ENCODE measurements at places on chromosomes 12 and 14. TPM values are rescaled to one million over a fixed set of nuclear protein-coding genes. Genes with fewer than 3 reads are reported as not detected.
A peak's percentile ranks its signal among the peaks of the same experiment; 100 is the strongest.

GRCh38 chr12:121883315-121883660 is 5.3 kb upstream of the PSMD9 start:
- no peak for DNase-seq

- DNase-seq, result no peak
Measured at GRCh38 chr12:45259675-45260074, 43.8 kb downstream of the ANO6 start.

GRCh38 chr12:79358716-79359300 is 332.0 kb downstream of the PAWR start:
- DNase-seq, result no peak

DNA sequence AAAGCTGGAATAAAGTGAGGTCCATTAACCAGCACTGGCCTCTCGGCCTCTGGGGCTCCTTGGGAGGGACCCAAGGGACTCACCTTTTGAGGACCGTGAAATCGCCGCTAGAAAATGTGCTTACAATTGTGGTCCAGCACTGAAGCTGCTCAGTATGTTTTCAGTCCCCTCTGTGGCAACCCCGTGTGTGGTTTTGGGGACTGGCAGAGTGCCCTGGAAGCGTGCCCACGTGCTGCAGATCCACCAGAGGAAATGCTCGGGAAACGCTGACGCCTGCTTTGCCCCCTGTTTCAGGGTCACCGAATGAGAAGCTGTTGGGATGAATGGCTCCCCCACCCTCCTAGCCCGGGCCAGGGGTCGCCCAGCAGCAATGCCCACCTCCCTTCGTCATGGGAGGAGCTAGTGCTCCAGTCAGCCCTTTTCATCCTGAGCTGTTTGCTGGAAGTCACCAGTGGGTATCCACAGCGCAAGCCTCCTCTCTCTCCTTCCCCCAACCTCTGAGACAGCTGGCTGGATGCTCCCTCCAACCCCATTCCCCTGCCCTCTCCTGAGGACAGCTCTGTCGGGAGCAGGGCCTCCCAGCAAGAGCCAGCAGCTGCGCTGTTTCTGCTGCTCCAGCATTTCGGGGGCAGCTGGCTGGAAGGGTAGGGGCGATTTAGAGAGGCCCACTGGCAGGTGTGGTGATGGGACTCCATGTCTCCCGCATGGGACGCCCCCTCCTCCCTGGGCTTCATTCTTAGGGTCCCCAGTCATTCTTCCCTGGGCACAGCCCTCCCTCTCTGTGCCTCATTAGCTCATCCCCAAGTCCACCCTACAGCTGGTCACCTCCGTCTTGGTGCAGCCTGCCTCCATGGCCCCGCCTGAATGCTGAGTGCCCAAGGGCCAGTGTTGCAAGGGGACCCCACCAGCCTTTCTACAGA is 33.2 kb upstream of the PPP1R13B start:
- DNase-seq, result no peak

DNA sequence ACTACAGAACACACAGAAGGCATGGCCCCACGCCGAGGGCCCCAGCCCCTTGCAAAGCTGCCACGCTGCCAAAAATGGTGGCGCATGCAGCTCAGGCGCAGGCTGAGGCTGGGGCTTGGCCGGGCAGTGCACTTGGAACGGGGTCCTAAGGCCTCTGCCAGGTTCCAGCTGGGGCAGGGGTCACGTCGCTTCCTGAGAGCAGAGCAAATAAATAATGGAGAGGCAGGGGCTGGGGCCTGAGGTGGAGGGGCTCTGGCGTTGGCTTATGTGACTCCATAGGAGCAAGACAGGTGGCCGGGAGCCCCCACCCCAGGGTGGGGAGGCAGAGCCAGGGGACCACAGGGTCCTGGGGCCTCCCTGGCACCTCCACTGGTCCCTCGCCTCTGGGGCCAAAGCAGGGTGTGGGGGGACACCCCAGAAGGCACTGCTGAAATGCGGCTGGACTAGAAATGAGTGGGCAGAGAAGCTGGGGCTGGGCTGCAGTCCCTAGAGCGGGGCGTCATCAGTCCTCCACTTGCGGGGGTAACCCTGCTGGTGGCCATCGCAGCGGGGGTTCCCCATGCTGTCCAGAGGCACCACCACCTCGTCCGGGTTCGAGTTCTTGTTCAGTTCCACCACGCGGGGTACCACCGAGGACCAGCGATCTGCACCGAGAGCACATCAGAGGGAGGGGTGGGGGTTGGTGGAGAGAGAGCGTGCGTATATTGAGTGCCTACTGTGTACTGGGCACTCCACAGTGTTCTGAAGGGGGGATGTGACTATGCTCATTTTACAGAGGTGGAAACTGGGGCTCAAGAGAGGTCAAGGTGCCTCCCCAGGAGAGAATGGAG is 49.8 kb downstream of the TRPV4 start:
- DNase-seq, result no peak

DNA sequence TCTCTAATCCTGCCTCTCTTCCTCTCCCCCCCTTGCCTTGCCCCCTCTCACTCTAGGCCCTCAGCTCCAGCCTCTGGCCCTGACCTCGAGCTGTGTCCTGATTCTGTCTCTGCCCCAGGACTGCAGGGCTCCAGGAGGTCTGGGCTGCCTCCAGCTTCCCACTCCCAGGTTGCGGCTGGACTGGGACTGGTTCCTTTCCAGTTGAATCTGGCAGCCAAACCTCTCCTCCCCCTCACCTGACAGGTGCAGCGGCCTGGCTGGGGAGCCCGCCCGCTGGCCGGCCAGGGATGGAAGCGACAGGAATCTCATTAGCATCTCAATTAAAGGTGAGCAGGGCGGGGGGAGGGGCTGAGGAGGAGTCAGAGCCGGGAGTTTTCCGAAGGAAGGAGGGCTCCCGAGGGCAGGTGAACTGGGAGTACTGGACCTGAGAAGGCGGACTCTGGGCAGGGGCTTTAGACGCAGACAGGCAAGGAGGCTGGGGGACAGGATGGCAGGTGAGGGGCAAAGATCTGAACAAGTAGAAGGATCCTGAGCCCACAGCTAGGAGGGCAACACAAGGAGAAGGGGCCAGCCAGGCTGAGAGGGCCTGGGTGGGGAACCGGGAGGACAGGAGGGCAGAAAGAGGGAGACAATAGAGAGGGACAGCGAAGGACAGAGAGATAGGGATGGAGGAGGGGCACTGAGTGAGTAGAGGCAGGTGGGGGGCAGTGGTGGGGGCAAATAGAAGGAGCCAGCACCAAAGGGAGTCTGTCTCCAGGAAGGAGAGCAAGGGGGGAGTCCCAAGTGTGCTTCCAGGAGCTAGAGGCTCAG is at the start of gene SCNN1A:
Gene SCNN1A (minus strand): TSS at position 295 of the 810 bp plus-strand sequence. CDS start 780 bp downstream, outside the sequence.
- no peak for DNase-seq

DNA sequence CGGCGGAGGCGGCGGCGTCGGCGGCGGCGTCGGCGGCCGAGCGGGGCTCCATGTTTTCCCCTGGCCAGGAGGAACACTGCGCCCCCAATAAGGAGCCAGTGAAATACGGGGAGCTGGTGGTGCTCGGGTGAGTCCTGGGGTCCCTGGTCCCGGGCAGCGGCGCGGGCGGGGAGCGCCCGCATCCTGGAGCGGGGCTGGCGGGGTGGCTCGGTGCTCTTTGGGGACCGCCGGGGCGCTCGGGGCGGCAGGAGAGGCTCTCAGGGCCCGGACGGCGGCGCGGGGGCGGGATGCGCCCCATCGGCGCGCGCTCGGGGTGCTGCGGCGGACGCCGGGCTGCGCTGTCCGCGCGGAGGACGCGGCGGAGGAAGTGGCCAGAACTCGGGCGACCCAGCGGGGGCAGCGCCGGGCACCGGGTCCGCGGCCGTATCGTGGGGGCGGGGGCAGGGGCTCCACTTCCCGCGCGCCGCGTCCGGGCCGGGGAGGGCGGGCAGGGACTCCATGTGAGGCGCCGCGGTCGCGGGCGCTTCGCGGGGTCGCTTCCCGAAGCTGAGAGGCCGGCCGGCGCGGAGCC is 485 bp downstream of the PELI2 start:
- no peak for DNase-seq

GRCh38 chr12:39357041-39357440 is 85.9 kb downstream of the KIF21A start:
- DNase-seq, result peak; percentile 6

GRCh38 chr12:50261654-50262053 is 21.7 kb downstream of the LIMA1 start:
- DNase-seq, result no peak

Gene KDM5A
- polyA plus RNA-seq, result 47.4 TPM

Gene IAPP
- not detected for polyA plus RNA-seq

Gene FGD6
- 9.9 TPM for polyA plus RNA-seq

Gene TMTC2
- 32.5 TPM for polyA plus RNA-seq

Gene DPPA3
- not detected for polyA plus RNA-seq

Gene LTB4R
- 2.9 TPM for polyA plus RNA-seq

Measured in right renal cortex interstitium (tissue), 3 donors.